Activated CD4-positive, alpha-beta T cell treated with anti-CD3 and anti-CD28 coated beads, Interleukin-2, amount 10 ng/mL, durations not matched to agents 24 days and 14 days (primary cell): ENCODE measurements at places on chromosomes 12 and 14.
A peak's percentile ranks its signal among the peaks of the same experiment; 100 is the strongest.

DNA sequence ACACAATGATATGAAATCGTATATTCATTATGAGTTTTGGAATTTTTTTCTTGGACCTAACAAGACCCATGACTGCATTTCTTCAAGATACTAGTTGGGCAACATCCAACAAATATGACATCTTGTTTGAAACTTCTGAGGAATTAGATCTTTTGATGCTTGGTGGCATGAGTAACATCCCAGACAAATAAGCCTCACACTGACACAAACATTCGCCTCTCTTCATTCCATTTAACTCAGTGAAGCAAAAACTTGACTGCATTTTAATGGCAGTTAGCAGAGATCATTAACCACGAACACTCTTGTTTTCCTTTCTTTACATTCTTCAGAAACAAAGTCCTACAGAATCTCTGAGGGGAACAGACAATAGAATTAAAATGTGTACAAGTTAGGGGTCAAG, 758.3 kb downstream of the C12orf50 start:
- H3K4me3 ChIP-seq, result no peak overlapping the region
- H3K27ac ChIP-seq, result no peak overlapping the region
- no peaks in the 10 kb centered on the region for H3K36me3 ChIP-seq
- H3K27me3 ChIP-seq, result no peaks in the 10 kb centered on the region
- no peak for DNase-seq

DNA sequence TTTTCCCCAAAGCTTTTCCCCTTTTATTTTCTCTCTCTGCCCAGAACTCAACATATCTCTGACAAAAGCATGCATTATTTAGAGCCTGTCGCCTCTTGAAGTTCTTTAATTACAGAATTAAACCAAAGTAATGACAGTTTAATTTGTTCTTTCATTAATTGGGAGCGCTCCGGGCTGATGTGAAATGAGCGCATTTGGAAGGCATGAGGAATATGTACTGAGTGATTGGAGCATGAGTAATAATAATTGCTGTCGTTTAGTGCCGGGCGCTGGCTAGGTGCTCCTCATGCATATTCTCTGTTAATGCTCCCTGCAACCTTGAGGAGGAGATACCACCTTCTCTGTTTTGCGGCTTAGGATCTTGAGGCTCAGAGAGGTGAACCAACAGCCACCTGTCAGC, 120.5 kb downstream of the SLC25A47 start:
- no peaks in the 10 kb centered on the region for H3K27me3 ChIP-seq
- no peaks in the 10 kb centered on the region for H3K36me3 ChIP-seq
- no peak overlapping the region for H3K4me3 ChIP-seq

DNA sequence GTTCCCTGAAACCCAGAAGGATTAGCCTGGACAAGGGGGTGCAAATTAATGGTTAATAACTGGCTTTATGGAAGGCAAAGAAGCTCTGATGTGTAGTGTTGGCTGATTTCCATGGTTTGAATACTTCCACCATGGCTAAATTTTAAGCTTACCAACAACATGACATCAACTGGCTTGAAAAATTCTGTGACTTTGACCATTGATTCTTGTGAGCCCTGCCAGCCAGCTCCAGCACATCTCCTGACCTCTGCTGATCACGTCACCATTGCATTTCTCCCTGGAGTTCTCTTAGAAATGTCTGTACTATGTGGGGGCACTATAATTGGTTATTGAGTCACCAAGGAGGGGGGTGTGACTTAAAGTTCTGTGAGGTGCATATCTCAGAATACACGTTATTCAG, 171.2 kb downstream of the MYRFL start:
- H3K27me3 ChIP-seq, result no peaks in the 10 kb centered on the region
- H3K4me3 ChIP-seq, result no peak overlapping the region
- no peak overlapping the region for H3K27ac ChIP-seq
- H3K36me3 ChIP-seq, result no peaks in the 10 kb centered on the region
- no peaks in the 10 kb centered on the region for H3K4me1 ChIP-seq
- peak; percentile 37 for DNase-seq

- H3K4me3 ChIP-seq, result no peak overlapping the region
- no peaks in the 10 kb centered on the region for H3K4me1 ChIP-seq
- no peak for DNase-seq
- no peak overlapping the region for H3K27ac ChIP-seq
- no peaks in the 10 kb centered on the region for H3K27me3 ChIP-seq
These were observed 91.7 kb upstream of the BMP4 start for GRCh38 chr14:54048311-54048710.

DNA sequence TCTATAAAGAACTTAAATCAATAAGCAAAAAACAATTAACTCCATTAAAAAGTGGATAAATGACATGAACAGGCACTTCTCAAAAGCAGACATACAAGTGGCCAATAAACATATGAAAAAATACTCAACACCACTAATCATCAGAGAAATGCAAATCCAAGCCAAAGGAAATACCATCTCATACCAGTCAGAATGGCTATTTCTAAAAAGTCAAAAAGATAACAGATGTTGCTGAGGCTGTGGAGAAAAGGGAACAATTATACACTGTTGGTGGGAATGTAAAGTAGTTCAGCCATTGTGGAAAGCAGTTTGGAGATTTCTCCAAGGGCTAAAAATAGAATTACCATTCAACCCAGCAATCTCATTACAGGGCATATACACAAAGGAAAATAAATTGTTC, 234.5 kb upstream of the PLXNC1 start:
- peaks cover 6% of the 10 kb centered on the region for H3K27me3 ChIP-seq
- no peak overlapping the region for H3K4me3 ChIP-seq
- no peak overlapping the region for H3K27ac ChIP-seq
- no peak for DNase-seq
- no peaks in the 10 kb centered on the region for H3K4me1 ChIP-seq
- peaks cover 4% of the 10 kb centered on the region for H3K36me3 ChIP-seq

DNA sequence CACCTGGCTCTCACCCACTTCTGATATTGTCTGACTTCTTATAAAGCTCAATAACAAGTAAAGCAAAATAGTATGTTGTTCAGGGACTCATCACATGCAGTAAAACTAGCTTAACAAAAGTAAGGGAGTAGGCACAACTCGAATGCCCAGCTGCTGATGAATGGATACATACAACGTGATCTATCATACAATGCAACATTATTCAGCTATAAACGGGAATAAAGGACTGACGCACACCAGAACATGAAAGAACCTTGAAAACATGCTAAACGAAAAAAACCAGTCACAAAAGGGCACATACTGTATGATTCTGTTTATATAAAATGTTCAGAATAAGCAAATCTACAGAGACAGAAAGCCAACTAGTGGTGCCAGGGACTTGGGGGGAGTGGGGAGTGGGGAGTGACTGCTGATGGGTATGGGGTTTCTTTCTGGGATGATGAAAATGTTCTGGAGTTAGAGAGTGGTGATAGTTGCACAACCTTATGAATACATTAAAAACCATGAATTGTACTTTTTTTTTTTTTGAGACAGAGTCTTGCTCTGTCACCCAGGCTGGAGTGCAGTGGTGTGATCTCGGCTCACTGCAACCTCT, 11.1 kb downstream of the PLBD2 start:
- H3K27me3 ChIP-seq, result no peaks in the 10 kb centered on the region
- no peak for DNase-seq
- no peak overlapping the region for H3K4me3 ChIP-seq
- peaks cover 4% of the 10 kb centered on the region for H3K4me1 ChIP-seq
- peaks cover 12% of the 10 kb centered on the region for H3K36me3 ChIP-seq

DNA sequence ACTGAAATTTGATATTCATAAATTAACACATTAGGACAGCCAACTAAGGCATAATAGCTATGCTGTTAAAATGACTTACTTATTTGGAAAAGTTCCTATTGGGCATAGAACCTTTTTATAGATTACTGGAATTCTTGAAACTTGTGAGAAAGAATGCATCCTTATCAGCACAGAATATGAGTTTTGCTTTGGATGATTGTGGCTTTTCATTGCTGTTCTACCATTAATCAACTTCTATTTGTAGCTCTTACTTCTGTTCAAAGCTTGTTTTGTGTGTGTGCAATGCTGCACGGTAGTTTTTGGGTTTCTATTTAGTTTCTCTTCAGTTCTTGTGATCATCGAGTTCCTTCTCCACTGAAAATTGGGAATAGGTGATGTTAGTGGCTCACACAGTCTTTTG, 152.4 kb upstream of the PELI2 start:
- no peak overlapping the region for H3K27ac ChIP-seq
- peaks cover 19% of the 10 kb centered on the region for H3K27me3 ChIP-seq
- no peak for DNase-seq
- H3K36me3 ChIP-seq, result no peaks in the 10 kb centered on the region

DNA sequence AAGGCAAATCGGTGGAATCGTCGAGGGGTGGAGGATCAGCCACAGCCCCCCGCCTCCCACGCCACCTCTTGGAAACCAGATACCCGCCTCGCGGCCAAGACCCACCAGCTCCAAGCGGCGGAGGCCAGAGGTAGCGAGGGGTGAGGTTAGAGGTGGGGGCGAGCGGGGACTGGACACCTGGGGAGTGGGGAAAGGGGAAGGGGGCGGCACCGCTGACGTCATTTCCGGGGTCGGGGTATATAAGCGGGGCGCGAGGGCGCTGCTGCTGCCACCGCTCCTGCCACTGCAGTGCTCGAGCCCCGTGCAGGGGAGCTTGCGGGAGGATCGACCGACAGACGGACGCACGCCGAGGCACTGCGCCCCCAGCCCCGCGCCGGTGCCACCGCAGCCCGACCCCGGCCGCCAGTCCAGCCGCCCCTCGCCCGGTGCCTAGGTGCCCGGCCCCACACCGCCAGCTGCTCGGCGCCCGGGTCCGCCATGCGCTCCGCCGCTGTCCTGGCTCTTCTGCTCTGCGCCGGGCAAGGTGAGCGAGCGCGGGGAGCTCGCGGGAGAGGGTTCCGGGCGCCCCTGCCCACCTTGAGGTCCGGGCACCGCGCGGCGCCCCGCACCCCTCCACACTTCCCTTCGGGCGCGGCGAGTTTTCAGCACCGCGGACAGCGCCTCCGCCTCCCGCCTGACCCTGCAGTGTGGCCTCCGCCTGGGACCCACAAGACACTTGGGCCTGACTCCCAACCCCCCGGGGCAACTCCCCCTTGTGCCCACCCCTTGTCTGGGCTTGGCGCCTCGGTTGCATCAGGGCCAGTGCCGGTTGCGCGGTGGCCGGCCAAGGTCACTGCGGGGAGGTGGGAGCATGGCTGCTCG, at the start of gene CHGA:
Gene CHGA (plus strand): TSS at position 268 of the 861 bp plus-strand sequence. CDS start 210 bp downstream, at position 478.
- H3K27ac ChIP-seq, result no peak within 1 kb of the TSS
- H3K27me3 ChIP-seq, result peaks cover 14% of the 10 kb centered on the region
- H3K4me3 ChIP-seq, result no peak within 1 kb of the TSS
- no peaks in the 10 kb centered on the region for H3K36me3 ChIP-seq
- peak; percentile 90 for DNase-seq

DNA sequence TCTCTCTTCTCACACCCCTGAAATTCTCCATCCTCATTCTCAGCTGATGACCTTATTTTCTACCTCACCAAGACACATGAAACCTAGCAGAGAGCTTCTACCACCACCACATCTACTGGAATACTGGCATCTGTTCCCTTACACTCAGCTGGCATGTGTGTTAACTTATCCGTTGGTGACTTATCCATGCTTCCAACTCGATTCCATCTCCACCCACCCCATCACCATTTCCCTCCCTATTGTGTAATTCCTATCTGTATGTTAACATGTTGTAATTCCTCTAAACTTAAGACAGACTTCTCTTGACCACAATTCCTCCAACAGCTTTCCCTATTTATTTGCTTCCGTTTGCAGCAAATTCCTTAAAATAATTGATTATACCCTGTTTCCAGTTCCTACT, 15.4 kb downstream of the C1S start:
- H3K27me3 ChIP-seq, result peaks cover 16% of the 10 kb centered on the region
- DNase-seq, result no peak
- no peak overlapping the region for H3K27ac ChIP-seq
- no peaks in the 10 kb centered on the region for H3K36me3 ChIP-seq
- H3K4me3 ChIP-seq, result no peak overlapping the region
- H3K4me1 ChIP-seq, result no peaks in the 10 kb centered on the region

- H3K27ac ChIP-seq, result peak overlapping the region; percentile 82
- peak overlapping the region; percentile 75 for H3K4me3 ChIP-seq
- DNase-seq, result no peak
- H3K27me3 ChIP-seq, result no peaks in the 10 kb centered on the region
These were observed 60.6 kb downstream of the BCL11B start for GRCh38 chr14:99211410-99211809.

DNA sequence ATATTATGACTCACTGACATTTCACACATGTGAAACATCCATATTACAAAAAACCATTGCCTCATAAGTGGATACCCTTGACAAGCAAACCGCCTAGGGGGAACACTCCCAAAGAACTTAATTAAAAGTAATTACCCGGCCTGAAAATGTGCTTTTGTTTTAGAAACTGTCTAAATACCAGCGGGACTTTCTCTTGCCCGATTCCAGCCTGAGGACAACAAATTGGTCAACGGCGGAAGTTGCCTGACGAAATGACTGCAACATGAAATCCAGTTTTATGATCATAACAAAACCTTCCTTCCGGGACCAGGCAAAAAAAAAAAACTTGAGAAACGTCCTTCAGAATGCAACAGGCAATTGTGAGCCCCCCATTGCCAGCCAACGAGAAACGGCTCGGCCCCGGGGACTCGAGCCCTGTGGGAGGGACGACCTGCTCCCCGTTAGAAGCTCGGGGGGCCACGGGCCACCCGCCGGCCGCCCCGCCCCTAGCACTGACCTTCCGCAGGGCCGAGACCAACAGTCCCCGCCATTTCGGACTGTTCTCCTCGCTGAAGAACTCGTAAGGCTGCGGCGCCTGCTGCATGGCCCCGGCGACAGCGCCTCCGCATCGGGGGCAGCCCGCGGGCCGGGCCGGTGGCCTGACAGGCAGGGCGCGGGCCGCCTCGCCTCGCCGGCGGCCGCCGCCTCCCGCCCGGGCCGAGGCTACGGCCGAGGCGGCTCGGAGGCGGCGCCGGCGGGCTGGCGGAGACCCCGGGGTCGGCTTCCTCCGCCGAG, 490 bp downstream of the SOS2 start:
- peaks cover 43% of the 10 kb centered on the region for H3K4me1 ChIP-seq
- peak; percentile 83 for DNase-seq
- H3K4me3 ChIP-seq, result peak overlapping the region; percentile 92

GRCh38 chr14:58638231-58639197, 752 bp downstream of the DACT1 start:
- peak overlapping the region; percentile 84 for H3K4me3 ChIP-seq
- peaks cover 11% of the 10 kb centered on the region for H3K36me3 ChIP-seq
- peaks cover 43% of the 10 kb centered on the region for H3K4me1 ChIP-seq
- H3K27ac ChIP-seq, result peak overlapping the region; percentile 65
- peaks cover 34% of the 10 kb centered on the region for H3K27me3 ChIP-seq

DNA sequence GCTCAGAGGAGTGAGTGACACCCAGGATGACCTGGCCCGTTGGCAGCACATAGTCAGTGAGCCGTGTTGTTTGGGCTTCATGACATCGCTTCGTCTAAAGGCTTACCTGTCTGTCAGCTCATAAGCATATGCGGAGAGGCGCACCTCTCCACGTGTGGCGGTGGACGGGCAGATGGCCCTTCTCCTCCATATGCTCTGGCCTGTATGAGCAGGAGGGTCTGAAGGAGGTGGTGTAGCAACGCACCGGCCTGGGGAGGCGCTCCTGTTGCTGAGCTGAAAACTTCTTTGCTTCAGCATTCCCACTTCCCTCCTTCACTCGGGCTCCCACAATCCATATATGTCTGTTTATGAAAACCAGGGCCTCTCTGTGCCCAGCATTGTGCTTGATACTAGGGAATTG, 186.1 kb downstream of the TSPAN9 start:
- no peaks in the 10 kb centered on the region for H3K27me3 ChIP-seq
- no peaks in the 10 kb centered on the region for H3K4me1 ChIP-seq
- no peak overlapping the region for H3K4me3 ChIP-seq
- no peaks in the 10 kb centered on the region for H3K36me3 ChIP-seq
- H3K27ac ChIP-seq, result no peak overlapping the region

GRCh38 chr12:77151030-77151429, 85.7 kb upstream of the E2F7 start:
- no peaks in the 10 kb centered on the region for H3K27me3 ChIP-seq
- H3K27ac ChIP-seq, result no peak overlapping the region
- no peak overlapping the region for H3K4me3 ChIP-seq
- H3K36me3 ChIP-seq, result no peaks in the 10 kb centered on the region
- H3K4me1 ChIP-seq, result no peaks in the 10 kb centered on the region
